ENCODE measurements at places on chromosomes 13 and 19.
A peak's percentile ranks its signal among the peaks of the same experiment; 100 is the strongest.

DNA sequence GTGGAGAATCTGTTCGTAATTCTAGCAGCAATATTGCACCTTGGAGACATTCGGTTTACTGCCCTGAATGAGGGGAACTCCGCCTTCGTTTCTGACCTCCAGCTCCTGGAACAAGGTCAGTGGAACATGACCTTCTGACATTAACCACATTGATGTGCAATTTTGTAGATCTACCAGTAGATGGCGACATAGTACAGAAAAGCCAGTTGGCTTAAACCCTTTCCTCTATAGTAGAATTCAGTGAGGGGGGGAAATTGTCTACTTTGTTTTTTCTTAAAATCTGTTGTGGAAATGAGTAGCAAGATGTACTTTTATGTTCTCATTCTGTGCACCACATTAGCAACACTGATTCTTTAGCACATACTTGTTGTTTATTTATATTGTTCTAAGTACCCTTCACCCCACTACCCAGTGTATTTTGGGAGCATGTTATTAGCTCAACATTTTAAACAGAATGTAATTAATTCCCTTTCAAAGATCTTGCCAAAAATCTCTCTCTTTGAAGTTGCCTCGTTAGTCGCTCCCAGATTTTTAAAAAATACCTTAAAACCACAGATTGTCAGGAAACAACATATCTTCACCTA lies 332.2 kb downstream of the MYO16 start:
- peak; percentile 21 for DNase-seq

GRCh38 chr19:47511681-47512080 lies 3.2 kb downstream of the NAPA start:
- no peak for DNase-seq

DNA sequence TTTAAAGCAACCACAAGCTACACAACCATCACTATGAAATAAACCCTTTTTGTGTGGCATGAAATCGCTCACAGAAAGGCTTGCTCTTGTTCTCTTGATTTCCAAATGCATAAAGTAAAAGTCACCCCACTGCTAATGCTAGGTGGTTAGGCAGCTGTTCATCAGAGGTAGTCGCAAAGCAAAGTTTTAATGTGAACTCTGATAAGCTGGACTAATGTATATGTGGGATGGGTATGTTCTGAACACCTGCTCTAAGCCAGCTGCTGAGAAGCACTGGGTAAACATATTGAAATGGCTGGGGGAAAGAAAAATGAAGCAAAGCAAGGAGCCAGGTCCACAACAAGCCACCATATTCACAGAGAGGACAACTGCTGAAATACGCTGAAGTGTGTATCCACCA lies 142.3 kb downstream of the KLF12 start:
- DNase-seq = peak; percentile 89

- no peak for DNase-seq
Observed at GRCh38 chr19:6056282-6056741, 54.0 kb downstream of the RFX2 start.

- DNase-seq = no peak
Observed at GRCh38 chr13:96525715-96526114, 435.8 kb downstream of the HS6ST3 start.

- no peak for DNase-seq
Observed at GRCh38 chr13:43611281-43612273, 175.2 kb downstream of the ENOX1 start.

GRCh38 chr13:96667294-96668018 lies 326.8 kb downstream of the OXGR1 start:
- DNase-seq = no peak

- DNase-seq = no peak
Observed at GRCh38 chr19:43725468-43725867, 9.6 kb downstream of the IRGC start.

GRCh38 chr19:34228347-34228746 lies 26.0 kb upstream of the GARRE1 start:
- no peak for DNase-seq

- no peak for DNase-seq
Observed at GRCh38 chr19:30090476-30090875, 148.4 kb downstream of the URI1 start.

- no peak for DNase-seq
Observed at GRCh38 chr13:43360892-43361610, 337.7 kb downstream of the DNAJC15 start.

DNA sequence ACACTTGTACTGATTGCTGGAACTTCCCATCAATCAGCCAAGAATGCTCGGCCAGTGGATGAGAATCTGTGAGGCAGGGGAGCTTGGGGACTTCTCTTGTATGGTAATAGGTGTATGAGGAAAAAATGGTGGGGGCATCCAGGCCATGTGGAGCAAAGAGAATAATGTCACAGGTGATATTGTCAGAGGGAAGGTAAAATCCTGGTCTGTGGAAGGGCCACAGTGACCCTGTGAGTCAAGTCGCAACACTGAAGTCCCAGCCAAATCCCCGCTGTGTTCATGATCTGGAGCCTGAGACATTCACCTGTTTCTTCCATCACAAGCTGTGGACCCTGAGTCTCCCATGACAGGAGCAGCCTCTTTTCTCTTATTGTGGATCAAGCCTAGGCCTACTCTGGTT lies 8.1 kb downstream of the PSG7 start:
- no peak for DNase-seq

DNA sequence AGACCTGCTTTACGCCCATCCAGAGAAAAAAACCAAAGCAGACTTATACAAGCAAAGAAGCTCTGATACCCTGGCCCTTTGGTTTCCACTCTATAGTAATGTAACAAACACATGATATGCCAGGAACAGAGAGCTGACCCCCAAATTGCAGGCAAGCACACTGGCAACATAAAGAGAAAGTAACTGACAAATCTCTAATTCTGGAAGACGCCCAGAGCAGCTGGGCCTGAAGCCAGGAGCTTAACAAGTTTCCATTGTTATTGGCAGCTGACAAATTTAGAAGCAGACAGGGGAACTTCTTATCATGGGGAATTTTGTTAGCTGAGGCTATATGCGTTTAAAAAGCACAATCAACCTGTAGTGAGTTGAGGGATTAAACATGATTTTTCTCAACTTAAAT lies 158.0 kb downstream of the DLEU7 start:
- DNase-seq = no peak

- no peak for DNase-seq
Observed at GRCh38 chr13:31998131-31998530, 33.4 kb upstream of the FRY start.

DNA sequence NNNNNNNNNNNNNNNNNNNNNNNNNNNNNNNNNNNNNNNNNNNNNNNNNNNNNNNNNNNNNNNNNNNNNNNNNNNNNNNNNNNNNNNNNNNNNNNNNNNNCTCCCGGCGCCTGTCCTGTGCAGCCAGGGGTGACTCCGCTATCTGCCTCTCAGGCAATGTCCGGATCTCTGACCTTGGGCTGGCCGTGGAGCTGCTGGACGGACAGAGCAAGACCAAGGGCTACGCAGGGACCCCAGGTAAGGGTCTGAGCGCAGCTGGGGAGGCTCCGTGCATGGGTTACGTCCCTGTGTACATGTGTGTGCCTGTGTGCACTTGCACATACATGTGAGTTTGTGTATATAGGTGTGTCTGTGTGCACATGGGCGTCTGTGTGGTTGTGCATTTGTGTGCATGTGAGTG lies 36.1 kb upstream of the TMEM255B start:
- DNase-seq = no peak
